ENCODE measurements at places on chromosomes 2 and 18.

GRCh38 chr2:36578343-36579296 is 19.3 kb downstream of the FEZ2 start:
- no peak for DNase-seq

DNA sequence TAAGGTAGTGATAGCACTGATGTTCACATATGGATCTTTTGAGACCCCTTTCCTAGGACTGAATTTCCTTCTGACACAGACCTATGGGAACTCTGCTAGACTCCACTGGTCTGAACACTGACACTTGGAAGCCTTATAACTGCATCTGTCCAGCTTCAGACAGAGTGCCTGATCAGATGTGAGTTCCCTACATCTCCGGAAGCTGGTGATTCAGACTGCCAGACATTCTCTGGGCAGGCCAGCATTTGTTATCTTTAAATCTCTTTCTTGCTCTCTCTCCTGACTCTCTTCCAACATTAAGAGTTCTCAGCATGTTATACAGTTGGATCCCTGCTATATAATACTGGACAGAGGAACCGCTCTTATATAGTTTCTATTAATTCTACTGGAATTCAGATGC is 408.5 kb downstream of the ZEB2 start:
- no peak for DNase-seq

DNA sequence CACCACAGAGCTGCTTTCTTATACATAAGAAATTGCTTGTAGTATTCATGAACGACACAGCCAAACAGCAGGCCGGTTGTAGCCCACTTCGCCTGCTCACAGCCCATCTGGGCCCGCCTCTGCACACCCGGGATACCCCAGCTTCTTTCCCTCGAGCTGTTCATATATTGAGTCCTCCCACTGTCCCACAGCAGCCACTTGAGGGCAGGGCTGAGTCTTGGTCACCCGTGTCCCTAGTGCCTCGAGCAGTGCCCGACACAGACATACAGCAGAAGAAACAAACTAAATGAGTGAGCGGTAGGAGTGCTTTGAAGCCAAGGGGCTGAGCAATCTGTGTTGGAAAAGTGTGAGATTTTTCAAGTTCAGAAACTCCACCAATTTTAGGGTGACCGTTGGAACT is 251.4 kb downstream of the KLHL29 start:
- DNase-seq: no peak

GRCh38 chr2:54999182-54999581 is 51.1 kb downstream of the RTN4 start:
- no peak for DNase-seq

DNA sequence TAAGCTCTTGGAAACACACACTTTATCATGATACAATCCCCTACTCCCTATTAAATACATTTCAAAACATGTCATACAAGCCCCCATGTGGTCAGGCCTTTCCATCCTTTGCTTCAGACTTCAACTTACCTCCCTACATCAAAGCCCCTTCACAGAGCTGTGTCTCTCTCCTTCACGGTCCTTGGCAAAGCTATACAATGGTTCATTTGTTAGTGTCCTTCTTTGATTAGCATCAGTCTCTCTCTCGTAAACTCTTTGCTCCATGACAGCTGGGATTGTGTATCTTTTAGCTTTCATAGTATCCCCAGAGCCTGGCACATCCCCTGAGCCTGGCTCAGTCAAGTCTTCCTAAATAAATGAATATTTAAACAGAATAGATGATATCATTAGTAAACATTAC is 25.6 kb upstream of the INSIG2 start:
- no peak for DNase-seq

DNA sequence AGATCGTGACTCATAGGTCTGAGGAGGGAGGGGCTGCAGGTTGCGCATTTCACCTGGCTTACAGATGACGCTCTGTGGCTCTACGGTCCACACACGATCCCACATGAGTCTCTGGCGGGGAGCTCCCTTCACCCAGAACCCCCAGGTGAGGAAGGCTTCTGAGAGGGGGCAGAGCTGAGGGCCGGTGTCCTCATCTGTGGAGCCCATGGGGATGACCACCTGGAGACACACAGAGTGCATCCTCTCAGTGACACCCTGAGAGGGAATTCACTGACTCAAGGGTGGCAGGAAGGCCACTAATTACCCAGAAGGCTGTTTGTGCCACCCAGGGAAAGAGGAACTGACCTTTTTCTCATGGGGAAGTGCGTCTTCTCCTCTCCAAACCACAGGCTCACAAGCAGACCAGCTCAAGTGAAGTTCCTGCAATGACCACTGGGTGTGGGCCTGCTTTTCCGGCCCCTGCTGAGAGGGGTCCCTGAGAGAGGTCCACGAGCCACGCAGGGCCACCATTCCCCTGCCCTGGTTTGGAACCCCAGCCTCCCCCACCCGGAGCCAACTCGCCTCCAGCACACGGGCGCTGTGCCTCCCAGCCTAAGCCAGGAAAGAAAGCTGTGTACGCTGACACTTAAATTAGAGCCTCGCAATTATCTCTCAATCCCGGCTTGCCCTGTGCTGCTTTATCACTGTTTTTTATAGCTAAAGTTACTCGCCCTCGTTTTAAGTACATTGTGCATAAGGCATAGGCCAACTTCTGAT is 114.1 kb downstream of the BCL11A start:
- no peak for DNase-seq

DNA sequence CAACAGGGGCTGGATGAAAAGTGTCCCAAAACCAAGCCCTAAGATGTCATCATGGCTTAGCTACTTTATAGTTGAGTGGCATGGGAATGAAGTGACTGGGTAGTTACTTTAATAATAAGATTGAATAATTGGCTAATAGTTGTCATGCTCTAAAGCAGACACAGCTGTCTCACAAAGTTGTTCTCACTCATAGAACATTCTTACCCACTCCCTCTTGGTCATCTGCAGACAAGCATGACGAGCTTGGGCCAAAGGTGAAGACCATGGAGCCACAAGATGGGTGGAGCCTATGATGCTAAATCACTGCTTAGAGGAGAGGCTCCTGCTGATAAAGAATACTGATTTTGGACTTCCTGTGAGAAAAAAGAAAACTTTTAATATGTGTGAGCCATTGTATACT is 62.4 kb upstream of the MMADHC start:
- DNase-seq: no peak

GRCh38 chr2:176002688-176003210 is 682 bp upstream of the LNPK start:
- peak; percentile 2 for DNase-seq

GRCh38 chr2:194104687-194105086 is 1552.3 kb upstream of the SLC39A10 start:
- DNase-seq: no peak

GRCh38 chr18:76442413-76443171 is 52.5 kb downstream of the ZNF516 start:
- no peak for DNase-seq

All from stimulated activated CD4-positive, alpha-beta T cell treated with anti-CD3 and anti-CD28 coated beads, Interleukin-12 subunit alpha, Interleukin-12 subunit beta, amount 100 ng/mL, for 4 hours (primary cell).